Ovary (tissue), 10 donors: ENCODE measurements at places on chromosomes 1 and 21.

DNA sequence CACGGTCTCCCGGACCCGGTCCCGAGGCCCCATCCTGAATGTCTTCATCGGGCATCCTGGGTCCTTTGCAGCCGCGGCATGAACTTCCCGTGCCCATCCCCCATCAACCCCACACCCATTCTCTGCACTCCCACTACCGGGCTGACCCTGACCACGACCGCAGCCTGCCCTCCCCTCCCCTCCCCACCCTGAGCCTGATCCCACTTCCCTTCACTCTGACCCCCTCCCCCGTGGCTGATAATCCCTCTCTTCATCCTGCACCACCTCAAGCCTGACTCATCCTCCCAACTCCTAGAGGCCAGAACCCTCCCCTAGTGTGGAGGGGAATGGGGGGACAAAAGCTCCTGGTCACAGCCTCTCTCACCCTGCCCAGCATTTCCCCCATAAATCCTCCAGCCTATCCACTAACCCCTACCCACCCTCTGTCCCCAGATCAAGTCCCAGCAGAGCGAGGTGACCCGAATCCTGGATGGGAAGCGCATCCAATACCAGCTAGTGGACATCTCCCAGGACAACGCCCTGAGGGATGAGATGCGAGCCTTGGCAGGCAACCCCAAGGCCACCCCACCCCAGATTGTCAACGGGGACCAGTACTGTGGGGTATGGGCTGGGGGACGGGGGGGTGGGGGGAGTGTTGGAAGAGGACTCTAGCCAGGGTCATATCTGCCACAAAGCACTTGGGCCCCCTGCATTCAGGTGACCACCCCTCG is 602 bp downstream of the SH3BGRL3 start:
- H3K4me1 ChIP-seq: peaks cover 6% of the 10 kb centered on the region
- no peak for DNase-seq
- no peaks in the 10 kb centered on the region for H3K36me3 ChIP-seq
- H3K27me3 ChIP-seq: no peaks in the 10 kb centered on the region

- H3K4me1 ChIP-seq: peaks cover 8% of the 10 kb centered on the region
- H3K36me3 ChIP-seq: no peaks in the 10 kb centered on the region
- peak overlapping the region; percentile 41 for H3K4me3 ChIP-seq
- no peak overlapping the region for H3K27ac ChIP-seq
- peak; percentile 23 for DNase-seq
- no peaks in the 10 kb centered on the region for H3K27me3 ChIP-seq
Observed at GRCh38 chr21:36980280-36981048, 14.0 kb upstream of the HLCS start.

DNA sequence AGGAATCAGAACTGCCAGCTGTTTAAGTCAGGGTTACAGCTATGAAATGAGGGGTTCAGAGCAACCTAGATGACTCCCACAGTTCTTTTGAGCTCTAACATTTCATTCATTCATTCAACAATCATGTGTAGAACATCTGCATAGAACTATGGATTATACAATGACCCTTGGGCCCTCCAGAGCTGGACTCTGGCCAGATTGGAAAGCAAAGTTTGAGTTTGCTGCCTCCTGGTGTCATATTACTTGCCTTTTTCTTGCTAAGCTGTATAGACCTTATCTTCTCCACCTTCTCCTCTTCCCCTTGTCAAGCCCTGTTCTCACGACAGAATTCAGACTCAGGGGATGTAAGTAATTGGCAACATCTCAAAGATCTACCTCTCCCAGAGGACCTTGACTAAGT is 4.0 kb downstream of the CASQ2 start:
- H3K4me3 ChIP-seq: no peak overlapping the region
- H3K27me3 ChIP-seq: no peaks in the 10 kb centered on the region
- H3K4me1 ChIP-seq: no peaks in the 10 kb centered on the region
- no peak overlapping the region for H3K27ac ChIP-seq
- DNase-seq: no peak

DNA sequence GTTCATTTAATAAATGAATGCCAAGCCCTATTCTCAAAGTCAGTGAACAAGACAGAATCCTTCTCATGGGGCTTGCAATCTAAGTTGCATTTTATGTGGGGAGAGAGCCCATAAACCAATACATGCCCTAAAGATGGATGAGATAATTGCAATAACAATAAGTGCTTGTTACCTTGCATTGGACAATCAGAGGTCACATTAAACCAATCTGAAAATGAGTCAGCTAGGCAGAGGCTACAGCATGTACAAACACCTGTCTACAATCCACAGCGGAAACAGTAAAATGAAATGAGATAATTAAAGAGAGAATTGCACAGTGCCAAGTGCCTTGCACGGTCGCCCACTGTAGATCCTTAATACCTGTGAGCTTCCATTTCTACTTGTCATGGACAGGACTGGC is 7.4 kb upstream of the IGFN1 start:
- no peak overlapping the region for H3K27ac ChIP-seq
- DNase-seq: no peak
- peaks cover 4% of the 10 kb centered on the region for H3K4me1 ChIP-seq
- H3K36me3 ChIP-seq: no peaks in the 10 kb centered on the region
- no peak overlapping the region for H3K4me3 ChIP-seq
- H3K27me3 ChIP-seq: no peaks in the 10 kb centered on the region
